ENCODE measurements at places on chromosomes 7 and 10.

DNA sequence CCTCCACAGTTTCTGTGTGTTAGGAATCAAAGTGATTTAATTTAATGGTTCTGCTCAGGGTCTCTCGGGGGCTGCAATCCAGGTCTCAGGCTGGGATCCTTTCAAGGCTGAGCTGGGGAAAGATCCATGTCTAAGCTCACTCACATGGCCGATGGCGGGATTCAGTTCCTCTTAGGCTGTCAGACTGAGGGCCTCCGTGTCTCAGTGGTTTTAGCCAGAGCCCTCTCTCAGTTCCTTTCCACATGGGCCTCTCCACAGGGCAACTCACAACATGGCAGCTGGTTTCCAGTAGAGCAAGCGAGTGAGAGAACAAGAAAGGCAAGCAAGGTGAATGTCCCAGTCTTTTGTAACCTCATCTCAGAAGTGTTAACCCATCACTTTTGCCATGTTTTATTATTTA is 26.9 kb downstream of the CAV1 start:
- DNase-seq: no peak

- DNase-seq: no peak
Observed at GRCh38 chr10:93079663-93080349, 6.1 kb downstream of the CYP26A1 start.

DNA sequence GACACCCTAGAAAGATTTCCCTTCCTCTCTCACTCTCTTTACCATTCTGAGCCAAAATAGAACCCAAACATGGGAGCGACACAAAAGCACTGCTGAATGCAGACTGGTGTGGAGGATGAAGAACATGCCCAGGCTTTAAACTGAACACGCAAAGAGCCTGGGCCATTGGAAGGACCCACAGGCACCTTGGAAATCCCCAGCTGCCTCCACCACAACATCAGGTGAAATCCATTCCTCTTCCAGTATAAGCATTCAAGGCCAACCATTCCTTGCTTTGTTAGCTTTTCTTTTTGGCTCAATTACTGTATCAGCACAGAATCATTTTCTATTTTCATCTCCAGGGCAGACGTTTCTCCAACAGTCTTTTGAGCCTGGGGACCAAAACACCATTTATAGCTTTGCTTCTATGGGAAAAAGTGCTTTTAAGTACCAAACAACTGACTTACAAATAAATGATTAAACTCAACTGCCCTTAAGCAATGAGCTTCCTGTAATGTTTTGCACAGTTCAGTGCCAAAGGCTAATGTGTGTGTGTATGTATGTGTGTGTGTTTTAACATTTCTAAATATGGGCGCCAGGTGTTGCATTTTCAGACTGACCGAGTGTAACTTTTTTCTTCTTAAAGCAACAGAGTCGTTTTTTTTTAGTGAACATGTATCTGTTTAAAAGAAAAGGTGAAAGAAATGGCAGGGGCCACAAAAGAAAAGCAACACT is 16.2 kb upstream of the BLNK start:
- DNase-seq: no peak

- no peak for DNase-seq
Observed at GRCh38 chr10:96610817-96611216, 24.0 kb upstream of the TM9SF3 start.

DNA sequence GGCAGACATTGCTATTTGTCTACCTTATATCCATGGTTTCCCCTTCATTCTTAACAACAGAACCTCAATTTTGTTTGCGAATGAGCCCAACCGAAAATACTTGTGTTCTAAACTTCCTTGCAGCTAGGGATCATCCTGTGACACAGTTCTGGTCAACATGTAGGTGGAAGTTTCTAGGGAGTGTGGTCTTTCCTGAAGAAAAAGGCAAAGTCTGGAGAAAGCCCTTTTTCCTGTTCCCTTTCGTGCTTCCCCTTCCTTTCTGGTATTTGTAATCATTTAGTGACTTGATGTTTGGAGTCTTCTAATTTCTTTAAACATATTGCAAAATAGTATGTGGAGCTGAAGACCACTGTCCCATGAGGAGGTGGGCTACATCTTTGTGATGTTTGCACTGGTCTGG is 2.9 kb upstream of the IFRD1 start:
- peak; percentile 66 for DNase-seq

- DNase-seq: no peak
Observed at GRCh38 chr10:75074711-75075445, 36.6 kb upstream of the SAMD8 start.

DNA sequence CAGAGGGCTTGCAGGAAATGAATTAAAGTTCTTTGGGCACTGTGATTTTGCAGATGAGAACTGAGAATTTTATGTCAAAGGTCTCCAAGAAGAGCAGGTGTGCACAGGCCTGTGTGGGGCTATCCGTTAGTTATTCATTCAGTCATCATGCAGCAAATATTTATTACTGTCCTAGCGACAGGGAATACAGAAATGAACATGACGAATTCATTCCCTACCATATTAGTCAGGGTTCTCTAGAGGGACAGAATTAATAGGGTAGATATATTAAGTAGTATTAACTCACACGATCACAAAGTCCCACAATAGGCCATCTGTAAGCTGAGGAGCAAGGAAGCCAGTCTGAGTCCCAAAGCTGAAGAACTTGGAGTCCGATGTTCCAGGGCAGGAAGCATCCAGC is 2.9 kb upstream of the MMP21 start:
- DNase-seq: no peak

DNA sequence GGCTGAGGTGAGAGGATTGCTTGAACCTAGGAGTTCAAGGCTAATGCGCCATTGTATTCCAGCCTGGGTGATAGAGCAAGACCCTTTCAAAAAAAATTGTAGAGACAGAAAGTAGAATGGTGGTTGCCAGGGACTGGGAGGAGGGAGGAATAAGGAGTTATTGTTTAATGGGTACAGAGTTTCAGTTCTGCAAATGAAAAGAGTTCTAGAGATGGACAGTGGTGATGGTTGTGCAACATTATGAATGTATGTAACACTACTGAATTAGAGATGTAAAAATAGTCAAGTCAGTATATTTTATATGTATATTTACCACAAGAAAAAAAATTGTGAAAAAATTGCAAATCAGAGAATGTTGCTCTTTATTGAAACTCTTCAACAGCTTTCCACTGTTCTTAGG is 266.5 kb upstream of the NPY start:
- peak; percentile 45 for DNase-seq

DNA sequence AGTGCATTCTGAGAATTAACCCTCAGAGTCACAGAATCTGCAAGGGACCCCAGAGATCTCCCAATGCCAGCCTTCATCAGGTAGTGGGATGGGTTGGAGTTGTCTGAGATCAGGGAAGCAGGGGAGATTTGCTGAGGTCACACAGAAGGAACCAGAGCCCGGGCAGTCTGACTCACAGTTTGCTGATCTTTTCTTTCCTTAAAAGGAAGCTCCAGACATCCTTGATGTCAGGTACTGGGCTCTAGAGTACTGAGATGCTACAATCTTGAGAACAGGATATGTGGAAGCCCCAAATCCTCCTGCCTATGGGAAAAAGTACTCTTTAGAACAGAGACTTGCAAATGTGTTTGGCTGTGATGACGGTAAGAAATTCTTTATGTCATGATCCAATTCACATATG is 706 bp downstream of the TBATA start:
- DNase-seq: peak; percentile 29

DNA sequence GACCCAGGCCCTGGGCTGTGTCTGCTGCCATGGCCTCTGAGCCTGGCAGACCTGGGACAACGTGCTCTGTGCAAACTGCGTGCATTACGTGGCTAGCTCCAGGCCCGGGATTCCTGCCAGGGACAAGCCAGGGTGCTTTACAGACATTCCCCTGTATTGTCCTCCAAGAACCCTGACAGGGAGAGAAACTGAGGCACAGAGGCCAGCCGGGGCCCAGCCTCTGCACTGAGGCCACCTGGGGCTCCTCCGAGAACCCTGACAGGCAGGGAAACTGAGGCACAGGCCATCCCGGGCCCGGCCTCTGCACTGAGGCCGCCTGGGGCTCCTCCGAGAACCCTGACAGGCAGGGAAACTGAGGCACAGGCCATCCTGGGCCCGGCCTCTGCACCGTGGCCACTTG is 64.9 kb downstream of the CFAP46 start:
- no peak for DNase-seq
